ENCODE measurements at places on chromosomes 11 and 22.

DNA sequence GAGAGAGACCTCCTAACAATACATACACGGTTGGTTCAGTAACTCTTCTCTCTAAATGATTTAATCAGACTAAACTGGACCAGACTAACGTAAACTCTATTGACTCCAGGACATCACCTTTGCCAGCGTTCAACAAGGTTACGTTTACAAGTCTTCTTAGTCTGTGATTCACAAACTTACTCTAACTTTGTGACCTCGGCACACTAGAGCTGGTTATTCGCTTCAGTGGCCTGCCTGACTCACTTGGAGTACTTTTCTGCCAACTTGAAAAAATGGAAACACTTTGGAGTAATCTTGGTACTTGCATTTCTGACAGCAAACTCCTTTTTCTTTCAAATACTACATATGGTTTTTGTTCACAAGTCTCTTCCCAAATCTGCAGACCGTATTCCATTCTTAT, 26.2 kb downstream of the MTMR2 start:
- DNase-seq = no peak

- DNase-seq = no peak
These were observed 172.0 kb upstream of the NTM start for GRCh38 chr11:131198161-131199014.

DNA sequence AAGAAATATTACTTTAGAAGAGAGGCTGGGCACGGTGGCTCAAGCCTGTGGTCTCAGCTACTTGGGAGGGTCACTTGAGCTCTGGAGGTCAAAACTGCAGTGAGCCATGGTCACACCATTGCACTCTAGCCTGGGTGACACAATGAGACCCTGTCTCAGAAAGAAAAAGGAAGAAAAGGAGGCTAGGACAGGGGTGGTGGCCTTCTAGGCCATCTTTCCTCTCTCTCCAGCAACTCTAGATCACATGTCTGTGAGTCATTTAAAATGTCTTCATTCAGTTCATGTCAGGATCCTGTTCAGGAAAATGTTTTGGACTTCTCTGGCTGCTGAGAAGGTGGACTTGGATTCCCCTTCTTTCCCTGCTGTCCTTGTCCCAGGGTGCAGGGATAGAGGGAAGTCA, 53.3 kb downstream of the PPFIA1 start:
- DNase-seq = no peak

- no peak for DNase-seq
These were observed 276.9 kb downstream of the KIRREL3 start for GRCh38 chr11:126723665-126724045.

GRCh38 chr22:39624501-39624821, 53.9 kb downstream of the CACNA1I start:
- DNase-seq = no peak

Data from GM06990 (cell line).